Effector memory CD4-positive, alpha-beta T cell (primary cell): ENCODE measurements at places on chromosomes 4 and X.
A peak's percentile ranks its signal among the peaks of the same experiment; 100 is the strongest.

GRCh38 chr4:180641495-180641894 lies 1601.7 kb upstream of the TENM3 start:
- no peak for DNase-seq

DNA sequence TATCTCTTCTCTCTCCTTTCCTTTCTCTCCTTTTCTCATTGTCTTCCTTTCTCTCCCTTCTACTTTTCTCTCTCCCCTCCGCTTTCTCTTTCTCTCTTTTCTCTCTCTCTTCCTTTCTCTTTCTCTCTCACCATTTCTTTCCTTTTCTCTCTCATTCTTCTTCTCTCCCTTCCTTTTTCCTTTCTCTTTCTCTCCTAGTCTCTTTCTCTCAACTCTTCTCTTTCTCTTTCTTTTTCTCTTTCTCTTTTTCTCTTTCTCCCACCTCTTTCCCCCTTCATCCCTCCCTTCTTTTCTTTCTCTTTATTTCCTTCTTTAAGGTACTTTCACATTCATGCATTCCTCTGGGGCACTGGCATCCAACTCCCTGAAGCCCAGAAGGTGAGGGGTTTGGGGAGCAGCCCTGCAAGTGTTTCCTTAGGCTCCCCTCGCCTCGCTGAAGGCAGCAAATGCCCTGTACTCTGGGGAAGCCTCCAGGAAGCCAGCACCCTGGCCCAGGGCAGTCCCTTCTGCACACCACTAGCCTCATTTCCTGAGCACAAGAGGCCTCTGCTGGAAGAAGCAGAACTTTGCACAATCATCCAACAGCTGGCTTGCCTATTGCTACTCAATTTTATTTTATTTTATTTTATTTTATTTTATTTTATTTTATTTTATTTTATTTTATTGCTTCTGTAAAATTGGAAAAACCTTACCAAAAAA lies 124.2 kb downstream of the NFKB1 start:
- DNase-seq = peak; percentile 43

DNA sequence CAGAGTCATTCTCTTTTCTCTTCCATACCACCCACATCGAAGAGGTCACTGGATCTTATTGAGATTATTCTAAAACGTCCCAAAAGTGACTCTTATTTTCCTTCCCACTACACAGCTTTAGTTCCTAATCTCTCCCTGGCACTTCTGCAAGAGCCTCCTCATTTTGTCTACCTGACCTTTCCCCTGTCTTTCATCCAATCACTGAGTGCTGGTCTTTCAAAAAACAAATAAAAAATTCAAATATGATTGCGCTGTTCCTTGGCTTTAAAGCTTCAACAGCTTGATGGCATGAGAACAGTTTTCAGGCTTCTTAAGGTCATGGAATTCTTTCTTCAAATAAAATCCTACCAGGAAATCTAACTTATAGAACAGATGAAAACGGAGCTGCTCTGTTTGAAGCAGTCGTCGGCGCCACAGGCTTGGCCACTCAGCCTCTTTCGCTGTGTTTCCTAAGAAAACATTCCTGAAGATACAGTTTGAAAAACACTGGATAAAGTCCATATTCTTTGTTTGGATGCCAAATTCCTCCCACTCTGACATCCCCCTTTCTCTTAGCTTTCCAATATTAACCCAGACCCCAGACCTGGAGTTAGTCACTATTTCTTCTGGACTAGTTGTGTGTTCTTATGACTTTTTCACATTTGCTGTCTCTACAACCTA lies 12.5 kb downstream of the SYTL5 start:
- no peak for DNase-seq

GRCh38 chr4:7788193-7788592 lies 151.5 kb downstream of the AFAP1 start:
- DNase-seq = no peak

DNA sequence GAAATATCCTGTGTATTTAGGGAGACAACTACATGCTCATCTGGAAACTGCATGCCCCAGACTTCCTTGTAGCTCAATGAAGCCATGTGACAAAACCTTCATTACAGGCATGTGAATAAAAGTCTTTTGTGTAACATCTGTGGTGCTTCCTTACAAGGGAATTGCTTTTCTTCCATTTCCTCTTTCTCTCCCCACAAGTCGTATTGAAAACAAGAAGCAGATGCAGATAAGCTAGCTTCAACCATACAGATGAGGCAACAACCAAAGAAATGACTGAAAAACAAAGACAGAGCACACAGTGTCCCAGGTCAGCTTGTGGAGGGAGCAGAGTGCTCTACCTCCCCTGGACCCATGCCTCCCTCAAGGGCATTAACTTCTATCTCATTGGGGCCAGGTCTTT lies 115.8 kb upstream of the INPP4B start:
- no peak for DNase-seq

GRCh38 chr4:87219632-87220093 lies 755 bp downstream of the KLHL8 start:
- no peak for DNase-seq

GRCh38 chr4:160604541-160604940 lies 1501.7 kb downstream of the RAPGEF2 start:
- no peak for DNase-seq

- DNase-seq = no peak
These were observed 5.8 kb downstream of the SRPX start for GRCh38 chrX:38214551-38215531.

GRCh38 chr4:7857238-7857701 lies 82.4 kb downstream of the AFAP1 start:
- DNase-seq = no peak

- DNase-seq = no peak
These were observed 83.7 kb upstream of the FAM9C start for GRCh38 chrX:13128104-13128503.

DNA sequence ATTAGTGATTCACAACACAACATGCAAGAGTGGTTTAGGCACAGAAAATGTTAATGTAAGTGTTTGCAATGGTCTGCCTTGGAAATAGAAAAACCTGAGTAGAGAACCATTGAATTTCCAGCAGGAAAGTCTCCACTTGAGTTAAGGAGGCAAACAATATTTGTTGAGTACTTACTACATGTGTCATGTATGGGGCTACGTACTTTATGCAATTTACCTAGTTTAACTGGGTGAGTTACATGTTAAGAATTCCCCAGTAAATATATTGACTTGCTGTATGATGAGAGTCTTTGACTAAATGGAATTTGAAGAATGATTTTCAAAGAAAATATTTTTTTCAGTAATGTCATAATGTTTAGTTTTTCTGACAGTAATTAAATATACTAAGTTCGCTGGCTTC lies 7.8 kb upstream of the NPNT start:
- no peak for DNase-seq

- DNase-seq = no peak
These were observed 38.7 kb upstream of the CPLX1 start for GRCh38 chr4:864456-865120.

GRCh38 chr4:148557793-148558192 lies 115.6 kb upstream of the NR3C2 start:
- DNase-seq = no peak

GRCh38 chr4:100875296-100876068 lies 357.7 kb upstream of the EMCN start:
- no peak for DNase-seq

DNA sequence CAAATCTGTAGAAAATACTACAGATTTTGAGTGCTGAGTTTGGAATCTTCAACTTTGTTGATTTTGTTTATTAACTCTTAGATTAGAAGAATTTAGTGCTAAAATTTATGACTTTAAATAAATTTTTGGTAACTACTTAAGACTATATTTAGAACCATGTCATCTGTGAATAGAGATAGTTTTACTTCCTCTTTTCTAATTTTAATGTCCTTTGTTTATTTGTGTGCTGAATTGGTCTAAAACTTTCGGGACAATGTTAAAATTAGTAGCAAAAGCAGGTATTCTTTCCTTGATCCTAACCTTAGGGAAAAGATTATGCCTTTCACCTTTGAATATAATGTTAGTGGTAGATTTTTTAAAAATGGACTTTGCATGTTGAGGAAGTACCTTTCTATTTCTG lies 119.7 kb upstream of the CXorf51A start:
- no peak for DNase-seq

DNA sequence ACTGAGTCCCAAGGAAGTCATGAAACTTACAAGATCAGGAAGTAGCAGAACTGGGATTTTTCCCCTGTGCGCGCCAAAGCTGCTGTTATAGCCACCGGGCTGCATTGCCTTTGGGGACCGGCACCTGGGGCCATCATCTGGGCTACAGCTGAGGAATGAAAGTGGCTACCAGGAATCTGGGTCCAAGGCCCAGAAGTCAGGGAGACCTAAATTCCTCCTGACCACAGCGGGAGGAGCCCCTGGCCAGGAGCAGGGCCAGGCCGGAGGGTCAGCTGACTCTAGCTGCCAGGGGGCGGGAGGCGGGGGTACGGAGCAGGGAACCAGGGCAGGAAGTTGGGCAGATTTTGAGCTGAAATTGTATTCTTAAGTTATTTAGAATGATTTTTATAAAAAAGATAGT lies 242.4 kb downstream of the EVC2 start:
- DNase-seq = no peak

- no peak for DNase-seq
These were observed 141.6 kb downstream of the LARP7 start for GRCh38 chr4:112778520-112778919.

- DNase-seq = no peak
These were observed 98.6 kb upstream of the ATXN3L start for GRCh38 chrX:13418126-13419097.

DNA sequence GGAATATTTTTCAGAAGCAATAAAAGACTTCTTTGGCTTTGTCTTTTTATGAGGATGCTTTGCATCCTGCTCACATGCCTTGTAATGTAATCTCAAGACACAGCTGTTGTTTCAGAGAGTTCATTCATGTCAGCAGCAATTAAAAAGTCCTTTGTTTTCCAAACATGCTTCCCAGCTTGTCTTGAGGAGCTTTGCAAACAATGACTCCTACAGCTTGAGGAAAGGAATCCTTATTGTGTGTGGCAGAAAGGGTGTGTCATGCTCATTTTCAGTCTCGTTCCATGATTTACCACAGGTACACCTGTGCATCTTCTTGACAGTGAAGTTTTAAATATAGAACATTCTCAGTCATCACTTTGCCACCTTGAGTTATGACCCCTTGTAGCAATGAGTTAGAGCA lies 139.2 kb upstream of the AADAT start:
- DNase-seq = no peak

DNA sequence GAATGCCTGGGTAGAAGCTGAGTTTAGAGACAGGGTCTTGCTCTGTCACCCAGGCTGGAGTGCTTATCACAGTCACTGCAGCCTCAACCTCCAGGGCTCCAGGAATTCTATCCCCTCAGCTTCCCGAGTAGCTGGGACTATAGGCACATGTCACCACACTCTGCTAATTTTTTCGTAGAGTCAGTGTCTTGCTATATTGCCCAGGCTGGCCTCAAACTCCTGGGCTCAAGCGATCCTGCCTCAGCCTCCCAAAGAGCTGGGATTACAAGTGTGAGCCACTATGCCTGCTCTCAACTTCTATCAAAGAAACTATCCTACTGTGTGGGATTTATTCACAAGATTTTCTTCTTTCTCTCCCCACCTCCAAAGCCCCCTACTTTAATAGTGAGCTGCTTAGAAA lies 15.7 kb downstream of the MAPK10 start:
- no peak for DNase-seq

GRCh38 chr4:79150820-79151416 lies 174.9 kb downstream of the NAA11 start:
- no peak for DNase-seq

DNA sequence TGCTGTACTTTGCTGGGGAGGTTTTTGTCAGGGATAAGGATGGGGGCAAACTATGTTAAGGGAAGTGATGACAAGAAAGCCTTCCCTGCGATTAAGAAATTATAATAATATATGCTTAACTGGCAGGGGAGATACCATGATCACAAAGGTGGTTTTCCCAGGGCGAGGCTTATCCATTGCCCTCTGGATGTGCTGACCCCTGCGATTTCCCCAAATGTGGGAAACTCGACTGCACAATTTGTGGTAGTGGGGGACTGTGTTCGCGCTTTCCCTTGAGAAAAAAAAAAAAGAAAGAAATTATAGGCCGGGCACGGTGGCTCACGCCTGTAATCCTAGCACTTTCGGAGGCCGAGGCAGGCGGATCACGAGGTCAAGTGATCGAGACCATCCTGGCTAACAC lies 24.5 kb downstream of the SLC25A43 start:
- DNase-seq = no peak

GRCh38 chr4:153004081-153004850 lies 68.1 kb downstream of the FHDC1 start:
- DNase-seq = no peak
